Endodermal cell (in vitro differentiated cells): ENCODE measurements at places on chromosomes 2 and 18.

DNA sequence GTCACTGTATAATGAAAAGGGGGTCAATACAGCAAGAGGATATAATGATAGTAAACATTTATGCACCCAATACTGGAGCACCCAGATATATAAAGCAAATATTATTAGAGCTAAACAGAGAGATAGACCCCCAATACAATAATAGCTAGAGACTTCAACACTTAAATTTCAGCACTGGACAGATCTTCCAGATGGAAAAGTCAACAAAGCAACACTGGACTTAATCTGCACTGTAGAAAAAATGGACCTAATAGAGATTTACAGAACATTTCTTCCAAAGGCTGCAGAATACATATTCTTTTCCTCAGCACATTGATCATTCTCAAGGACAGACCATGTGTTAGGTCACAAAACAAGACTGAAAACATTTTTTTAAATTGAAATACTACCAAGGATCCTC is 26.7 kb downstream of the ZBTB14 start:
- DNase-seq, result no peak

- DNase-seq, result no peak
Measured at GRCh38 chr2:175880-176820, 87.7 kb downstream of the SH3YL1 start.

DNA sequence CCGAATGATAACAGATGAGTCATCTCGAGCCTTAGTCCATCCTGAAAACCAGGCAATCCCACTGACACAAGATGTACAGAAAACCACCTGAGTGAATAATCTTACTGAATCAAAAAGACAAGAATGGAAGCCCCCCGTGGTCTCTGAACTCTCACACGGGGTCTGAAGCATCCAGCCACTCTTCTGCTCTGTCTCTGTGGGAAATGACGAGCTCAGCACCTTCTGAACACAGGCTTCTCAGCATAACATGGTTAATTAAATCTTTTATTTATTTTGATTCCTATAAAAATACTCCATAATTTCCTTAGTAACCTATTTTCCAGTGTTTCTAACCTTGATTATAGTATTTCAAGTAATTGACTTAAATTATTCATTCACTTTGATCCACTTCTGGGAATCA is 203.7 kb downstream of the TMEM163 start:
- DNase-seq, result no peak

DNA sequence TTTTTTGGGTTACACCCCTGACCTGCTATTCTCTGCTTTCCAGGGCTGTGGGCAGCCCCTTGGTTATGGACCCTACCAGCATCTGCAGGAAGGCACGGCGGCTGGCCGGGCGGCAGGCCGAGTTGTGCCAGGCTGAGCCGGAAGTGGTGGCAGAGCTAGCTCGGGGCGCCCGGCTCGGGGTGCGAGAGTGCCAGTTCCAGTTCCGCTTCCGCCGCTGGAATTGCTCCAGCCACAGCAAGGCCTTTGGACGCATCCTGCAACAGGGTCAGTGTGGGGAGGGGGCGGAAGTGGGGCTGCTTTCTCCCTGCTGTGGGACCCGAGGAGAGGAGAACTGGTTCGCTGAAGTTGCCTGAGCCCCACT is 9.7 kb upstream of the WNT10A start:
- DNase-seq, result peak; percentile 49

GRCh38 chr2:43179942-43180341 is 46.5 kb downstream of the ZFP36L2 start:
- peak; percentile 88 for DNase-seq

DNA sequence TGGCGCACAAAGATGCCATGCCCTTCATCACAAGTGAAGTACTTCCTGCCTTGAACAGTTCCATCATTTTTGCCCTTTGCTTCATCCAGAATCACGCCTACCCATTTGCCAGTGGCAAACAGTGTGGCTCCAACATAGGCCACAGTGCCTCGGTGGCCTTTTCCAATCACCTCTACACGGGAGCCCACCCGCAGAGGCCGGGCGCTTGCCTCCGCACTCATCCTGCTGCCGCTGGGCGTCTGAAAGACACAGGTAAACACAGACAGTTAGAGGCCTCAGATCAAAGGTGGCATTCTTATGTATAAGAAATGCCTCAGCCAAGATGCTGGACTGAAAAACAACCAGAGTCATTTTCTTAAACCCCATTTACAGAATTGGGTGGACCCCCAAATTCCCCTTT is 2.1 kb downstream of the DCTN1 start:
- no peak for DNase-seq

DNA sequence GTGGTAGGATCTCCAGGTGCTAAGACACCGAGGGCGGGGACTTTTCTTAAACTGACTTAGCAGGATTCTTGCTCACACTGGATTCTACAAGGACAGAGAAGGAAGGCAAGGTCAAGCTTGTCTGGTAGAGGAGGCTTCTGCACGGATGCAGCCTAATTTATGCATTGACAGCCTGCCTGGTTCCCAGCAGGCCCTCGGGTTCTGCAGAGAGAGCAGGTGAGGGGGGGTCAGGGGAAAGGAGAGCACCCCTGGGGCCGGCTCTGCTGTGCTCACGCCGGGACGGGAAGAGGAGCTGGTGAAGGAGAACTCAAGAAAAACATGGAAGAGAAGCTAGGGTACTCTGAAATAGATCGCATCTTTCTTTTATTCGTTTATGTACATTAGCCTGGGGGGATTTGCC is 46.4 kb downstream of the ADI1 start:
- no peak for DNase-seq

DNA sequence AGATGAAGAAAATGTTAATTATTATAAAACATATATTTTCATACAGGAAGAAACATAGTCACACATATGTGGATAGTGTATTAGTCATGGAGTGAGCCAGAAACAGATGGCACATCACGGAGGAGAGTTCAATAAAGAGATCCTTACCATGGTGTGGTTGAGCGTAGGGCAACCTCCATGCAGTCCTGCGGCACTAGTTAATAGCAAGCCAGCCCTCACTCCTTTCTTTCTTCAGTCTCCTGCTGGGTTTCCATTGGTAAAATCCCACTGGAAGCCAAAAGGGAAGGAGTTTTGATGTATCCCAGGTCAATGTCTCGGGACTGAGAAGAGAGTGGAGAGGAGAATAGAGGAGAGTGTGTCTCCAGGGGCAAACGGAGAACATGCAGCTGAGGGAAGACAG is 328.1 kb downstream of the NR4A2 start:
- peak; percentile 43 for DNase-seq

DNA sequence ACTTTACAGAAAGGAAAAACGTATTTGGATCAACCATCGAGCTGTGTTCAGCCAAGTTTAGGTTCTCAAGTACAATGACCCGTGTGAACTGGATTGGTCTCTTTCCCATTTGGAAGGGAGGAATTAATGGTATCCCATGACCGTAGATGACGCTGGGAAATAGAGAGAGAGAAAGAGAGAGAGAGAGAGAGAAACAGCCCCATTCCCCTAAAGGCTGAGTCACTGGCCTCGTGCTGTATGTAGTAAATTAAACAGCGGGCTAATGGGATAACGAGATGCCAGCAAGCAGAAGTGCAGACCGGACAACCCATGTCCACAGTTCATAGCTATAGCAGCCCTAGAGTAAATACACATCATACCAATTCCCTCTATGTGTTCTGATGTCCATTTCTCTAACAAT is 99.6 kb downstream of the BCL11A start:
- no peak for DNase-seq

- no peak for DNase-seq
Measured at GRCh38 chr2:237743561-237744269, 54.9 kb upstream of the RBM44 start.
